Adipocyte (in vitro differentiated cells): ENCODE measurements at places on chromosomes 1 and 21.
A peak's percentile ranks its signal among the peaks of the same experiment; 100 is the strongest.

- no peak for DNase-seq
Observed at GRCh38 chr1:227942021-227942715, 5.6 kb downstream of the WNT9A start.

GRCh38 chr1:216702170-216702569 is 21.1 kb downstream of the ESRRG start:
- no peak for DNase-seq

GRCh38 chr1:225817611-225818061 is 7.7 kb downstream of the EPHX1 start:
- peak; percentile 78 for DNase-seq

DNA sequence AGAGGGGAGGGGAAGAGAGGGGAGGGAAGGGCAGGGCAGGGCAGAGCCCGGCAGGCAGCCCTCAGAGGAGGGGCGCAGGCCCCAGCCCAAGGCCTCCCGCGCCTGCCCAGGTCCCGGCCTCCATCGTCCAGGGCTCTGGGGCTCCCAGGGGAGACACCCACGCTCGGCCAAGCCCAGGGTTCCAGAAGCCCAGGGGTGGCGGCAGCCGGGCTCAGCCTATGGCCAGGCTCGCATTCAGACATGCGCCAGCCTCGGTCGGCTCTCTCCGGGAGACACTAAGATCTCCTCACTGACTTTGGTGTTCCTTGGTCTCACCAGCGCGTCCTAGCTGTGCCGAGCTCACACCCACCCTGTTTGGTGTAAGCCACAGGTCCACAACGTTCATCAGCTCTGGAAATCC is 7.1 kb upstream of the ANKRD65 start:
- DNase-seq: no peak

DNA sequence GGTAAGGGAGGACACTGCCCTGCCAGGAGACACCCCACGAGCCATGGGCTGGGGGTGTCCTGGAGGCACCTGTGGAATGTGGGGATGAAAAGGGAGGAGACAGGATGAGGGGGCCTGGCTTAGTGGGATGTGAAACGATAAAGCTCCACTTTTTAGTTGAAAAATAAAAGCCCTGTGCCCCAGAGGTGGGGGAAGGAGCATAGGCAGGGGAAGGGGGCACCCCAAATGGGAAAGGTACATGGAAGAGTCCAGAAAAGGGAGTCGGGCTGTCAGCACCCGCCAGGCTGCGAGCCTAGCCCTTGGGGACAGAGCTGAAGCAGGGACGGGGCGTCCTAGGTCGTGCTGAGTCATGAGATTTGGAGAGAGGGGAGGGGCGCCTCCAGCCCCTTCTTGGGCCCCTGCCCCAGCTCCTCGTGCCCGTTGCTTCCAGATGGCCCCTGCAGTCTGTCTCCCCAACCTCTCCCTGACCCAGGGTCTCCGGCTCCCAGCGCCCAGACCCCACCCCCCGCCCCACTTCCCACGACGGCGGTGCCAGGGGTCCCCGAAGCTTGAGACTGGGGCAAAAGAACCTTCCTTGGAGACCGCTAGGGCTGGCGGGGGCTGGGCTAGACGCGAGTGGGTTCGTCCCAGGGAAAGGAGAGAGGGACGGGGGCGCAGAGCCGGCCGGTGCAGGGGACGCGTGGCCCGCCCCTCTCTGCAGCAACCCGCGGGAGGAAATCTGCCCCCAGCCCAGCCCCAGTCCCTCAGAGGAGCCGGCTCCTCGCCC is 795 bp downstream of the SYT2 start:
- peak; percentile 8 for DNase-seq

DNA sequence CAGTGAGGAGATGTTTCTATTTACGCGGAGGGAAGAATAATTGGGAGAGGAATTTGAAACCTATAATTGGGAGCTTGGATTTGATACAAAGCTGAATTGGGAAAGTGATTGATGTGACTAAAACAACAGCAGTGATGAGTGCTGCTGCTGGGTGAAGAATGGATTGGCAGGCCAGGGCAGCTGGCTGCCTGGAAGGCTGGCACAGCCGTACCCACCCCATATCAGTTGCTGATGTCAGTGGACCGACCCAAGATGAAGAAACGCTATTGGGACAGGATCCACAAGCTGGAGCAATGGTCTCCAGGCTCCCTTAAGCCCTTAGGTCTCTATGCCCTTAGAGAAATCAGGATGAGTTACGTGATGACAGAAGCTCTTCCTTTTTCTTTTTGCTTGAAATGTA is 47.4 kb downstream of the GRIK1 start:
- no peak for DNase-seq

DNA sequence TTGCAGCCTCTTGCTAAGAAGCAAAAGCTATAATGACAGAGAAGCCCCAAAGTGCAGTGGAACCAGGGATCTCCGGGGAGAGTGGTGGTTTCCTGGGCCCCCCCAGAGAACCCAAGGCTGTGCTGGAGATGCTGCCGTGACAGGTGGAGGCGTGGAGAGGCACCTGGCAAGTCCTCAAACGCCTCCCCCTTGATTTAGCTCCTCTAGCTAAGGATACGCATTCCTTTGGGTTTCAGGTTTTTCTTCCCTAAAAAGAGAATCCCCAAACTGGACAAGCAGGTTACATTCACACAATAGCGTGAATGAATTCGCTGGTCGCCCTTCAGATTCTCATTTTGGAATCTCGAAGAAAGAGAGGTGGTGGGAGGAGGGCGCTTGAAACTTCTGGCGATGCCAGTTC is 853 bp upstream of the ATP1A1 start:
- no peak for DNase-seq

- DNase-seq: no peak
Observed at GRCh38 chr1:168091063-168091462, 45.7 kb downstream of the GPR161 start.

DNA sequence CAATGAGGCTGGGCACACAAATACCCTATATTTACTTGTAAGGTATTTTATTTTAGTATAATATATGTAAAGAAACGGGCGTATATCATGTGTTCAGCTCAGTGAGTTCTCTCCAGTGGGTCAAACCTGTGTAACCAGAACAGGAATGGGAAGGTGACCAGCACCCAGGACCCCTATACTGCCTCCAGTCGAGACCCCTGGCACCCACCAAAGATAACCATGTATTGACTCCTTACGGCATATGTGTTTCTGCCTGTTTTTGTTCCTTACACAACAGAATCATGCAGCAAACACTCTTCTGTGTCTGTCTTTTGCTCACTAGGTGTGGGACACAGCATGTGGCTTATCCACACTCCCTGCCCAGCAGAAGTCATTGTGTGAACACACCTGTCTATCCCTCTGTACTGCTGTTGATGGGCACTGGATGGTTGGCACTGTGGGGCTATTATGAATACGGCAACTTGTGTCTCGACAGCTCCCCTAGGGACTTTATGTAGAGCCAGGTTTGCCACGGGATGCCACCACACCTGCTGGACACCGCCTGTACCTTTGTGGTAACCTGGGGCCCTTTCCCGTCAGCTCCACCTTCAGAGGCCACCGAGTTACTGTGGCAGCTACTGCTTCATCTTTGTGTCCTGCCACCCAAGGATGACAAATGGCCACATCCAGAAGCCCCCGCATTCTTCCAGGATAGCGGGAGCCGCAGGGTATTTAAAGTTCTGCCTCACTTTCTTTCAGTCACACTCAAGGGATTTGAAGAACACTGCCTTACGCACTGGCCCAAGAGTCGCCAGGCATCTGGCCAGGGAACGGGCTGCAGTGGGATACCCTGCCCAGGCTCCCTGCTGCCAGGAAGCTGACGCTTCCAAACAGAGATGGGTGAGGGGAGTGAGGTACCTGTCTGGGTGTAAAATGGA is 23.5 kb upstream of the C2CD2 start:
- no peak for DNase-seq

DNA sequence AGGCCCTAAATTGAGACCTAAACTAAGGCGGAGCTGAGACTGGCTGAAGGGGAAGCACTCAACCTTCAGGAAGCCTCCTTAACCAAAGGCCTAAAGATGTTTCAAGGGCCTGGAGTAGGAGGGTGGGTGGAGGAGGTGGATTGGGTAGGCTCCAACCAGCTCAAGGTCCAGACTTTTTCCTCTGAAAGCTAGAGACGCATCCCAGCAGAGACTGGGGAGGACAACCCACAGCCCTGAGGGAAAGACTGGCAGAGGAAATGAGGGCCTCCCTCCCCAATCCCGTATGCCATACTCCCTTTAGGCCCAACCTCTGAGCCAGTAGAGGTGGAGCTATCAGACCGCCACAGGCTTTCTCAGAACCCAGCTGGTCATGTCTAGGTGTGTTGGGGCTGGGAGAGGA is 1.1 kb downstream of the ECM1 start:
- no peak for DNase-seq

DNA sequence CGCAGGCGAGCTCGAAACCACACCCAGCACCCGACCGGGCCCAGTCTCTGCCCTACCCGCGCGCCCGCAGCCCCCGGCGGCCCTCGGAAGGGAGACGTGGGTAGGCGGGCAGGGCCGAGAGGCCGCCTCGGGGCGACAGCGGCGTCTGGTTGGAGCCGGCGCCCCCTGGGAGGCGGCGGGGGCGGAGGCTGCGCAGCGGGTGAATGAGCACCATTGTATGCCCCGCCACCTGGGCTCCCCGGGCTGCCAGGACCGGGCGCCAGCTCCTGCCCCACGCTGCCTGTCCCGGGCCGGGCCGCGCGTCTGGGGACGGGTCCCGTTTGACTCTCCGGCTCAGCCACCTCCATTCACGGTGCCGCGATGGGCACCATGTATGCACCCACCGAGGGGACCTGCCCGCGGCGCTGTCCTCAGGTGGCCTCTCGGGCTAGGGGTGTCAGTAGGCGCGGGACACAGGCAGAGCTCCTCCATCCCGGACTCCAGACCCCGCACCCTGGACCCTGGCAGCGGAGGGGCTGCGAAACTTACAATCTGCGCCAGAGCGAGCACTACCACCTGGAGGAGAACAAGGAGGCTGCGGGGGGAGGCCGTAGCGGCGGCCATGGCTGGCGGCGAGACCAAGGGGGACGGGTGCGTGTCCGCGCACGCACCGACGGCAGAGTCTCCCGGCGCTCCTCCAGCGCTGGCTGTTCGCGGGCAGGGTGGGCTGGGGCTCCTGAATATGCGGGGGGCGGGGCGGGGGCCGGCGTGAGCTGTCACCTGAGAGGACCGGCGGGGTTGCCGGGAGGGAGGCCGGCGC is at the start of gene COL9A2:
COL9A2 (minus strand) TSS at position 692 of the 799 bp plus-strand sequence; CDS start at position 603, 89 bp downstream.
- peak; percentile 62 for DNase-seq

- no peak for DNase-seq
Observed at GRCh38 chr1:183463566-183463965, 8.7 kb upstream of the SMG7 start.

DNA sequence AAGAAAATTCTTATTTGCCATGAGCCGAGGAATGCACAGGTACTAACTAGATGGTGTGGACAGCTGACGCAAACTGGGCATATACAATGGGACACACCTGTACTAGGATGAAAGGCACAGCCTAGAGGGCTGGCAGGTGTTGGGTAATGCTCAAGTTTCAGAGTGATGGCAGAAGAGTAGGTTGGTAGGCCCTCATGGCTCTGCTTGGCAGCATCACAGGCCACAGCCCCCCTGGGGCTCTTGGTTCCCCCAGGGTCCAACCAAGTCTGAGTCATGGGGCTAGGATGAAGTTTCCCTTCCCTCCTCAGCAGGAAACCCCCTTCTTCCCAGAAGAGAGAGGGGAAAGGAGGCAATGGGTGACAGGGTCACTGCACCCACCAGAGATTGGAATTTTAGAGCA is 35.2 kb downstream of the SPEN start:
- no peak for DNase-seq

DNA sequence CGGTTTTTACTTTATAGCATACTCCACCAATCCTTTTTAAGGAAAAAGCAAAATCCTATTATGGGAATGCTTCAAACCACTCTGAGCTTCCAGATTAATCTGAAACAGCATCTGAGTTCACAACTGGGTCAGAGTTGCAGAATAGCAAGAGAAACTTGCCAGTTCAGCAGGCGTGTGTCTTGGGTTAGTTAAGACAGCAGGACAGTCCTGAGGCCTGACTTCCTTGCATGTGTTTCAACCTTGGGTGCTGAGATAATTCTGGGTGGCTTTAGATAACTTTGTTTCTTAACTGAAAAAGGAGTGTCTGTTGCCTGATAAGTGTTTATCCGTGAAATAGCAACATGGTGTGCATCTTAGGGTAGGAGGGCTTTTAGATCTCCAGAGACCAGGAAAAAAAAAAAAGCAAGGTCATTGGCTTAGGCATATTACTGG is 169.2 kb downstream of the DHRS3 start:
- DNase-seq: peak; percentile 83
